GM04503 (cell line): ENCODE measurements at places on chromosomes 4 and X.
A peak's percentile ranks its signal among the peaks of the same experiment; 100 is the strongest.

- DNase-seq = no peak
Measured at GRCh38 chr4:159252491-159252890, 149.6 kb downstream of the RAPGEF2 start.

- no peak for DNase-seq
Measured at GRCh38 chrX:20252381-20253231, 14.1 kb downstream of the RPS6KA3 start.

GRCh38 chrX:139126493-139126892 lies 404.0 kb upstream of the F9 start:
- DNase-seq = no peak

DNA sequence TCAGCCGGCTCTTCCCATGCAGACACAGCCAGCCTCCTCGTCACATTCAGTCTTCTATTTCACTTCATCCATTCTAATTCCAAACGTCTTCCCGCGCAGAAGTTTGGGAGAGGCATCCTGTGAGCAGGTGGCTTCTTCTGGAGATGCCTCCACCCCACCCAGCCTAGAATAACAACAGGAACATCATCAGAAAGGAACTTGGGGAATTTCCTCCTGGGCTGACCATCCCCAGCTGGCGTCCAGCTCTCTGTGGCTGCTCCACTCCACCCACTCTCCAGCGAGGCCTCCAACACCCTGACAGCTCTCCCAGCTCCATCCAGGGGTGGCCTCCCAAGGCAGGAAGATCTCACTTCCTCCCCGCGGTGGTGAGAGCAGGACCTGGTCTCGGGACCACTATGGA lies 5.5 kb upstream of the C4orf50 start:
- DNase-seq = no peak

DNA sequence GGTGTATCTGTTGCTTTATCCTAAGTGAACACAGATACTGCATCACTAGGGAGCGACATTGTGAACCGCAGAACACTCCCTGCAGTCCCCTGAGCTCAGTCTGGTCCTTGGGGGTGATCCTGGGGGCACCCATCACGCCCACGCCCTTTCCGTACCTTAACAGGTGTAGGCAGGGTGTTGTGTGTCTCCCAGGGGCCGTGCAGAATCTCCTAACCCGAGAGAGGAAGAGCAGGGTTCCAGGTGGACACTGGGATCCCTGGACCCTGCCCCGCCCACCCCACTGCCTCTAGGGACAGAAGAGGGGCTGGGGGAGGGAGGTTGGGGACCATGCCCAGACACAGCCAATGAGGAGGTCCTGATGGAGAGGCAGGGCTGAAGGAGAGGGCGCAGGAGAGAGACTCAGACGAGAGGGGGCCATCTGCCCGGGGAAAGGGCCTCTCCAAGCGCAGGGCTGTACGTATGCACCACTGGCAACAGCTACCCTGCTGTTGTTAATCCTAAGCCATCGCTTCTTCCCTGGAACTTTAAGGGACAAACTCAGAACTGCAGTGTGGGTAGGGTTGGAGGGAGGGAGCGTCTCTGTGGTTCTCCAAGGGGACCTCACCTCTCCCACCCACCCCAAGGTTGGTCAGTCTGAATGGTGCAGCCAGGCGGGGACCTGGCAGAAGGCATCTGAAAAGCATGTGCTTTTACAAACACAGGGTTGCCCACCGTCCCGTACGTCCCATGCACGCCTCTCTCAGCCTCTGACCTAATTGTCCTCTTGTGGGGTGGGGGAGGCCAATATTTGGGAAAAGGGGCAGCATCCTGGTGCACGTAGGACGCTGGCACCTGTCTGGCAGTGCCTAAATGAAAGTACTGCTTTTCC lies 2.5 kb downstream of the P2RY8 start:
- no peak for DNase-seq

GRCh38 chr4:86220121-86220520 lies 139.7 kb downstream of the MAPK10 start:
- DNase-seq = no peak

DNA sequence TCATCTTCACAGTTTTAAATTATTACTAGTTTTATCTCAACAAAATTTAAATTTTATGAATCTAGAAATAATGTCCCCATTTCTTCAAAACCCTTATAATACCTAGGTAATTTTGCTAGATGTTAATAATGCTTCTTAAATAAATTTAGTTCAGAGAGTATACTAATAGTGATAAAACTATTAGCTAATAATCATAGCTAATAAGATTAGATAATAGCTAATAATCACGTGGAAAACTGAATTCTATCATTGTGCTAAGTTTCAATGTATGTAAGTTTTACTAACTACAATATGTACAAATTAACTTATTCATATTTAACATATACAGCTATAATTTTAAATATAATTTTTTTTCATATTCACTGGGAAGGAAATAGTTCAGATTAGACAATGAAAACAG lies 10.2 kb downstream of the ANKRD17 start:
- no peak for DNase-seq

DNA sequence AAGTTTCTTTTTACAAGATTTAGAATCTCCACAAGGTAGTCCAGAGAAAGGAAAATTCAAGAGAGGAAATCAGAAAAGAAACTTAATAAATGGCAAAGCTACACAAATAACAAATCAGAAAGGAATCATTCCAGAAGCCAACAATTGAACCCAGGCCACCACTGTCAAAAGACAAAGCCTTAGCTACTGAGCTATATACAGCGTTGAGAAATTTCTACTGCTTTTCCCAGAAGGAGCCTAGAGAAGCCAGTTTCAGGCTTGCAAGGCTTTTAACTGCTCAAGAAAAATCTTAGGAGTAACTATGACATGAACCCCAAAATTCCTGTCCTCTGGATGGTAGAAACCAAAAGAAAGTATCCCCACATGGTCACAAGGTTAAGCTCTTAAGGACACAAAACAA lies 129.0 kb downstream of the DMD start:
- no peak for DNase-seq

GRCh38 chrX:48715072-48715471 lies 18.5 kb downstream of the SUV39H1 start:
- DNase-seq = peak; percentile 39

GRCh38 chrX:104565791-104566680 lies at the start of gene IL1RAPL2:
Gene IL1RAPL2 (plus strand): TSS chrX:104566199.
- no peak for DNase-seq

GRCh38 chr4:87365348-87365747 lies 25.6 kb downstream of the HSD17B11 start:
- DNase-seq = no peak

DNA sequence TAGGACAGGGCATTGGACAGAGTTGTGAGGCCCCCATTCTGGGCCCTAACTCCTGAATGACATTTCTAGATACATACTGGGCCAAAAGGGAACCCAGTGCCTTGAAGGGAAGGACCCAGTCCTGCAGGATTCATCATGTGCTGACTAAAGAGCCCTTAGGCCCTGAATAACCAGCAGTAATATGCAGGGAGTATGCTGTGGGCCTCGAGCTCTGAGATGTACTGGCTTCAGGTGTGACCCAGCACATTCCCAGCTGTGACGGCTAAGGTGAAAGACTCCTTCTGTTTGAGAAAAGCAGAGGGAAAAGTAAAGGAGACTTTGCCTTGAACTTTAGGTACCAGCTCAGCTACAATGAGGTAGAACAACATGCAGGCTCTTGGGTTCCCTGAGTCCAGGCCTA lies 138.2 kb upstream of the HUWE1 start:
- DNase-seq = no peak

DNA sequence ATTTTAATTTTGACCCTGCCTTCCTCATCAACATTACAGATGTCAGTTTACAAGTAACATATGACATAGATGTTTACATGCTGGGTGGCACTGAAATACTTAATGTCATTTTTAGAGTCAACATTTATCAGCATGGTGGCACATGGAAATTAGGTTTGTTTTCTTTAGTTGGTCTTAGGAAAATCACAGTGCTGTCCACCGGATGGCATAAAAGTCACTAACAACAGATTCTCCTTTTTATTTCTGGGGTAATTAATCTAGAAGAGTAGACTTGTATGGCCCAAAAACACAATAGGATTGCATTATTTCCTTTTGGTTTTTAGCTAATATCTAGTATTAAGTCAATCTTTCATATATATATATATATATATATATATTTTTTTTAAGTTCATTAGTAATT lies 88.6 kb upstream of the HHIP start:
- DNase-seq = no peak

DNA sequence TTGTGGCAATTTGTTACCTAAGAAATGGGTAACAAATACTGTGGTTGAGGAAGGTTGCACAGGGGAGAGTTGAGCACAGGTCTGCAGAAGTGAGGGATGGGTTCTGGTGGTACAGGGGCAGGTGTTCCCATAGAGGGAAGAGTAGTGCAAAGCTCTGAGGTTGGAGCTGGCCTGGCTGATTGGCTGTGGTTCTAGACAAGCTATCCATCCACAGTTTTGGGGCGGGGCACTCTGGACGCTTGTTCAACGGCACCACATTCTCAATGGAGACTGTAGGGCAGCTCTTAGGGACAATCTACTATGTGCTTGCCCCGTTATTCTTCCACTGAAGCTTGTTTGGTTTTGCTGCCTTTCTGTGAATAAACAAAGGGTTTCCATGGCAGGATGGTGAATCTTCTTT lies 35.4 kb downstream of the NAT8L start:
- DNase-seq = no peak

DNA sequence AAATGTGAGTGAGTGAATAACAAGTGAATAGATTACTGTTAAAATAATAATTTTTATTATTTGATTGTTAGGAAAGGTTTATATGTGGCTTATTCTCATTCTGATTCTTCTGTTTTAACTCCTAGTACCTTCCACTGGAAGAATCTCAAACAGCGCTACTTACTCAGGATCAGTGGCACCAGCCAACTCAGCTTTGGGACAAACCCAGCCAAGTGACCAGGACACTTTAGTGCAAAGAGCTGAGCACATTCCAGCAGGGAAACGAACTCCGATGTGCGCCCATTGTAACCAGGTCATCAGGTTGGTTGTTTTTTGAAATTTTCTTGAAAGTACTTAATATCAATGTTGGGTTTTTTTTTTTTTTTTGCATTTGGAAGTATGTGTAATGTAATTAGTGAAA lies 117.6 kb upstream of the BMPR1B start:
- DNase-seq = no peak

DNA sequence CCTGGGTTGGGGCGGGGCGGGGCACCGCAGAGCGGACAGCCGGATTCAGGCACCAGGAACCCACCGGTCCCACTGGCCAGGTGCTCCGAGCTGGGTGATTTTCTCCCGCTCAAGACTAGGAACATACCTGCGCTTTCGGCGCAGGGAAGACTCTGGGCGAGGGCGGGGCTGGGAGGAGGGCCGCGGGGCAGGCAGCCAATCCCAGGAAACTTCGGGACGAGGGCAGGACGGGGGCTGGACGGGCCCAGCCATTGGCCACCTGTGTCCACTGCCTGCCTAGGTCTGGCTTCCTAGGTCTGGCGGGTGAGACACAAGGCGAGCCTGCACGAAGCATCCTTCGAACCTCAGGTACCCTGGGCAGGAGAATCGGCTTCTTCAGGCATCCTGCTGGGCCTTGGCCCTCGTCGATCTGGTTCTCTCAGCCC lies 274 bp upstream of the ERVMER34-1 start:
- no peak for DNase-seq

DNA sequence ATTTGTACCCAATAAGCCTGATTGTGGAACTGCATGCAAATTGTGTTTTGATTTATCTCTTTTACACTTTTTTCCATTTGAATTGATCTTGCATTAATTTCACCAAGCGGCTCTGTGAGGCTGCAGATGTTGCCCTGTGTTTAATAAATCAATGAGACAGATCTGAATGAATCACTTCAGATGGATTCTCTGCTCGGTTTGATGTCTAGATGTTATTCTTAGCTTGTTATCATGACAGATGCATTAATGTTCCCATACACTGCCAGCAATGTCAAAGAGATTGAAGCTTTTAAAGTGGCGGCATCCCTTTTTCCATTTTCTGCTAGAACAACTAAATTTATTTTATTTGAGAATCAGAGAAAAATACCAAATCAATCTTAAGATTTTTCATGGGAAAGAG lies 6.3 kb downstream of the DACH2 start:
- no peak for DNase-seq

GRCh38 chr4:153684182-153684970 lies at the start of gene TLR2:
Gene TLR2 (plus strand): TSS chr4:153684280. CDS start chr4:153702908, 18,628 bp downstream.
- DNase-seq = no peak

DNA sequence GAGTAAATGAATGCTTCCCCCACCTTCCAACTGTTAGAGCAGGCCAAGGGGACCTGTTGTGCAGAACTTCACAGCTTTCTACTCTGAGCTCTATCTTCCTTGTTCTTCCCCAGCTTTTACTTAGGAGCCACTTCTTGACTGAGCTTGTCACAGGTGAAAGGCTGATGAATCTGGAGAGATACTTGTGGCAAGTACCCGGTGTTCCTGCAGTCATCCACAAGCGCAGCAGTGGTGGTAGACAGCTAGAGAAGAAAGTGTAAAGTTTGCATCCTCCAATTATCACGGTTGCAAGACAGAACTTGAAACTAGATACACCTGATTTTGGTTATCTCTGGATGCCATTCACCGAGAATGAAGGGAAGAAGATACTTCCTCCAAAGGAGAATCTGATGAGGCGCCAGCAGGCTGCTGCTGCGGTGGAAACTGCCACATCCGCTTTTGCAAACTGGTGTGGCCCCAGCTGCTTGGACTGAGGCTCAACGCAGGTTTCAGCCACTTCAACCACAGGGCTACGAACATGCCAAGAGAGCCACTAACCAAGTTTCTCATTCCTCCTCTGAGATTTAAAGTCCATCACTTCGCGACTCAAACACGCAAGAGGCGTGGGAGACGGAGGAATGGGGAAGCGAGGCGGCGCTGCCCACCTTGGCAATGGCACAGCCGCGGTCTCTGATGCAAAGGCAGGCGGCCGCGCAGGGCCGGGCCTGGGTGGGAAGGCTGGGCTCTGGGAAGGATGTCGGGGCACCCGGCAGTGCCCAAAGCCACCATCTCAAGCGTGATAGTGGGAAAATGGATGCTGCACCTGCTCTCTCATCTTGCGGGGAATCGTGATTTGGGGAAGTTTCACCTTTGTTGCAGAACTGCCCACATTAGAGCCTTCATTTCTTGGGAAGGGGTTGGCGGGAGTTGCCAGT lies 1.3 kb upstream of the FHIP1A start:
- no peak for DNase-seq

DNA sequence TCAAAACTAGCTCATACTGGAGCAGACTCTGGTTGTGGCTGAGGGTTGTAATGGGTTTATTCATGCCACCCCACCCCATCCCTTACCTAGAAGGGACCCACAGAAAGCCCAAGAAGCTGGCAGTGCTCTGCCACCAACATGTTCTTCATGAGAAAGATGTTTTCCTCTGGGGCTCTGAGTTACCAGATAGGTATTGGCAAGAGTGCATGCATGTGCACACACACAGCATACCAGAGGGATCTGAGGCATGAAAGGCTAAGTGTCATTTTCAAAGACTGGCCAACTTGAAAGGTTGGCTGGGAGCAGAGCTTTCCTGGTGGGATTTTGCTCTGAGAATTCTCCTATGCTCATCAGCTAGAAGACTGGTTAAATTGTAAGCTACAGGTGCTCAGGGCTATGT lies 65.2 kb downstream of the PHOX2B start:
- DNase-seq = no peak

- no peak for DNase-seq
Measured at GRCh38 chr4:88870428-88870827, 172.8 kb upstream of the NAP1L5 start.

- DNase-seq = no peak
Measured at GRCh38 chr4:154433543-154433942, 58.1 kb downstream of the DCHS2 start.

- no peak for DNase-seq
Measured at GRCh38 chrX:132435222-132435621, 53.6 kb downstream of the MBNL3 start.
